ENCODE measurements at places on chromosomes 6 and 20.

- peak; percentile 21 for DNase-seq
Measured at GRCh38 chr6:167137881-167138280, 15.0 kb downstream of the CCR6 start.

DNA sequence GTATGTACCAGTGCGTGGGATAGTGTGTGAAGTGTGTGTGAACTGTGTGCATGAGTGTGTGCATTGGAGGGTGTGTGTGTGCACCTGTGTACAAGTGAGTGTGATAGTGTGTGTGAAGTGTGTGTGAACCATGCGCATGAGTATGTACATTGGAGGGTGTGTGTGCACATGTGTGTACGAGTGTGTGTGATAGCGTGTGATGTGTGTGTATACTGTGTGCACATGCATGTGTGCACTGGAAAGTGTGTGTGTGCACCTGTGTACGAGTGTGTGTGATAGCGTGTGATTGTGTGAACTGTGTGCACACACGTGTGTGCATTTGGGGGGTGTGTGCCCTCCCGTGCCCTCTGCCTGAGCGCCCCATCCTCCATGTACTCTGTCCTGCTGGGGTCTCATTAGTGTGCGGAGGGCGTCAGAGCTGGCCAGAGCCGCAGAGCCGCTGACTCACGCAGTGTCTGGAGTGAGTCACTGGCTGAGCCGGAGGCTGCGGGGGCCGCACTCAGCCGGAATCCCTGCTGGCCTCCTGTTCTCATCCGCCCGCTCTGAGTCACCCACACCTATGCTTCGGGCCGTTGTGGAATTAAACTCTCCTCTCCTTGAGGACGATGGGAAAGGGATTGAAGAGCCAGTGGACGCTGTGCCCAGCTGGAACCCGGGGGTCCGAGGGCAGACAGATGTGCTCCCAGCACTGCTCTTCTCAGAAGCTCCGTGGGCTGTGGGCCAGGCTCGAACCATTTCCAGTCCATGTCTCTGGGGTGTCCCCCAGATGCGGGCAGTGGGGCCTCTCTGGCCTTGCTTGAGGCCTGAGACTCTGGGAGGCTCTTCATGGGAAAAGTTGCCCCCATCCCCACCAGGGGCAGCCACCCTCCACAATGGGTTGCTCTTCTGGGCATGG lies 27.3 kb upstream of the STX16 start:
- DNase-seq = no peak

DNA sequence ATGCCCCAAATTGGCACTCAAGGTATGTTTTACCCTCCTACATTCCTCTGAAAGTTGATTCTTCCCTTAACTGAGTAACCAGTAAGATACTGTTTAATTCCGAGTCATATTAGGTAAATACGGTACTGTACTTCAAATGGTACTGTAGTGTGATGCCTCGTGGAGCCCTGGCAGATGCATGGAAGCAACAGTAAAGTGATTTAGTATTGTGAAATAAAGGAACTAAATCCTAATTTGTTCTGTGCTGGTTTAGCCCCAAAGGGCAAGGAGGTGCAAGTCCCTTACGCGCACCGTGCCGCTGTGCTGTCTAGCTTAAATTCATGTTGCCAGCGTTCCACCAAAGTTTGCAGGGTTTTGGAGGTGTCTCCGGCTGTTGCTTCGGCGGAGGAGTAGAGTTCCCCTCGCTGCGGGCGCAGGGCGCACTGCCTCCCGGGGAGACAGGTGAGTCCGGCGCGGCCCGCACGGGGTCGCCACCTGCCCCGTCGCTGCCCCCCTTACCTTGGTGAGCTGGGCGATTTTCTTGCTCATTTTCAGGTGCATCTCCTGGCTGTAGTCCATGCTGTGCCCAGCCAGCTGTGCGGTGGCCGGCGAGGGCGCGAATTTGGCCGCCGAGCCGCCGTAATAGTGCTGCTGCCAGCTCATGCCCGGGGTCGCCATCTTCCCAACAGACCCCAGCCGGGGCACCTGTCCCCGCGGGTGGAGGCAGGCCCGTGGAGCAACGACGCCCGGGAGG lies 655 bp downstream of the FAM184A start:
- peak; percentile 56 for DNase-seq

DNA sequence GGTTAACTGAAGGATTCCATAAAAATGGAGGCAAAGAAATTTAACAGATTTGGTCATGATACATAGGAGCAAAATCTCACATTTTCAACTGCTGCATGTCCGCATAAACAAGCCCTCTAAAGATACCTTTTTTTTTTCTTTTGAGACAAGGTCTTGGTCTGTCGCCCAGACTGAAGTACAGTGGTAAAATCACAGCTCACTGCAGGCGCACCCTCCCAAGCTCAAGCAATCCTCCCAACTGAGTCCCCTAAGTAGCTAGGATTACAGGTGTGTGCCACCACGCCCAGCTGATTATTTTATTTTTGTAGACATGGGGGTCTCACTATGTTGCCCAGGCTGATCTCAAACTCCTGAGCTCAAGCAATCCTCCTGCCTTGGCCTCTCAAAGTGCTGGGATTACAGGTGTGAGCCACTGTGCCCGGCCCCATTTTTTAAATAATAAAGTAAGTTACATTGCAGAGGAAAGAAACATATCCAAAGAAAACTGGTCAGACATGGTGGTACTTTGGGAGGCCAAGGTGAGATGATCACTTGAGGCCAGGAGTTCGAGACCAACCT lies 13.7 kb downstream of the MDN1 start:
- DNase-seq = no peak

GRCh38 chr6:111195656-111196055 lies 108.4 kb downstream of the SLC16A10 start:
- DNase-seq = no peak

- DNase-seq = no peak
Measured at GRCh38 chr20:22757424-22758183, 173.2 kb upstream of the FOXA2 start.

DNA sequence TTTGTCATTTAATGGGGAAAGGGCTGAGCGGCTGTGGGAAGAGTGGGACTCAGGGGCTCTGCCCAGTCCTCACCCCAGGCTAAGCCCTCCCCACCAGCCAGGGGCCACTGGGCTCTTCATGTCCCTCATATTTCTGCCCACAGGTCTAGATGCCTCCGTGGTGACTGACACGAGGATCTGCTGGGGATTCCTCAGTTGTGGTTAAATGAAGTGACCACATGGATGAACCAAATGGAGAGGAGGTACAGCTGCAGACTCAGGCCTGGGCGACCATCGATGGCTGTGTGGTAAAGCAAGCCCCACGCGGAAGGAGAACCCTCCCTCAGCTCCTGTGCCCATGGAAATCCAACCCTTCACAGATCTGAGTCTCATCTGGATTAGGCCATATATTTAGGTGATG lies 29.4 kb downstream of the RAET1L start:
- DNase-seq = no peak

DNA sequence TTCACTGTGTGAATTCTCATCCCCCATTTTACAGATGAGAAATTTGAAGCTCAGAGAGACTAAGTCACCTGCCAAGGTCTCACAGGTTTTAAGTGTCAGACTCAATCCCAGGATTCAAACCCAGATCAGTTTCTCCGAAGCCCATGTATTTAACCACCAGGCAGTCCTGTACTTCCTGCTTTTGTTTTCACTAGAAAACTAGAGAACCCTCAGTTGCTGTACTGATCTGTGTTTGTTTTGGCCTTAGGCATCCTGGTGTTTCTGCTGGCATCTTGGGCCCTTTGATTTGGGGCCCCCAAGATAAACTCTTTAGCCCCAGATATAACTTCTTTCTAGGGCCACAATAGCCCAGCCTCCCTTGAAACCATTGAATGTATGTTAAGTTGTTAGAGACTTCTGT lies 36.5 kb downstream of the PPP1R16B start:
- no peak for DNase-seq

GRCh38 chr6:6003621-6004366 lies 2.9 kb downstream of the NRN1 start:
- DNase-seq = peak; percentile 68

- no peak for DNase-seq
Measured at GRCh38 chr6:128172081-128172480, 271.2 kb upstream of the THEMIS start.

GRCh38 chr6:130575971-130576370 lies 210.2 kb downstream of the TMEM200A start:
- no peak for DNase-seq

DNA sequence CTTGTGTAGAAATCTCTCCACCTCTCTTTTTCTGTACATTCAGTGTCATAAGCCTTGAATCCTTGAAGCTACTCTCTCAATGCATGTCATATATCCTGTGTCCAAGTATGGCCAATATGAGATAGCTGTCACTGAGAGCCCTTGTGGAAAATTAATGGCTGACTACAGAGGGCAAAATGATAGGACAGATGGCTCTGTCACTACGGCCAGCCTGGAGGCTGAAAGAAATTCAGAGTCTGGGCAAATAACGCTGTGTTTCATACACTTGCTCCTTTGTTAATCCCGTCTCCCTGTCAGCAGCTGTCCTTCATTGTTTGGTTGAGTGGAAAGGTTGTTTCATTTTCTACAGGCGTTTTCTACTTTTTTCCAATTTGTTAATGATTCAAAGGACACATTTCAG lies 70.4 kb upstream of the VGLL2 start:
- DNase-seq = no peak

GRCh38 chr6:166767230-166767629 lies 140.2 kb upstream of the RPS6KA2 start:
- no peak for DNase-seq

DNA sequence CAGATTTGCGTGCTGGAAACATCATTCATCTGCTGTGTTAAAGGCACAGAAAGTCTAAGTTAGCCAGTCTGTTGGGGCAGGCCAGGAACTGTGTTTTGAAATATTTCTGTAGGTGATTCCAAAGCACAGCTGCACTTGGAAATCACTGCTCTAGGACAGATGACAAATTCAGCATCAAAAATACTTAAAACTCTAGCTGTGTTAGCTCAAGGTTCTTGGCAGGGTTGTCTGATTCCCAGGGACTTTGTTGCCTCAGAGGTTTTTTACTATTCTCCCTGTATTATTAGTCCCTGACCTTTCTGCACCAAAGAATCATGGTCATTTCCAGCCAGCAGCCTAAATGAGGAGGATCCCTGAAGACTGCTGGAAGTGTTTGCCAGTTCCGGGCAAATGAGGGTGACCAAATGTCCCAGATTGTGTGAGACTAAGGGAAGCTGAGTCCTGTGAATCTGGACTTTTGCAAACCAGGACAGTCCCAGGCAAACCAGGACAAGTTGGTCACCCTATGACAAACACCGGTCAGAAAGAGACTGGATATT lies 84.3 kb upstream of the TMEM30A start:
- DNase-seq = no peak

GRCh38 chr20:43942667-43943285 lies 28.1 kb downstream of the TOX2 start:
- no peak for DNase-seq

DNA sequence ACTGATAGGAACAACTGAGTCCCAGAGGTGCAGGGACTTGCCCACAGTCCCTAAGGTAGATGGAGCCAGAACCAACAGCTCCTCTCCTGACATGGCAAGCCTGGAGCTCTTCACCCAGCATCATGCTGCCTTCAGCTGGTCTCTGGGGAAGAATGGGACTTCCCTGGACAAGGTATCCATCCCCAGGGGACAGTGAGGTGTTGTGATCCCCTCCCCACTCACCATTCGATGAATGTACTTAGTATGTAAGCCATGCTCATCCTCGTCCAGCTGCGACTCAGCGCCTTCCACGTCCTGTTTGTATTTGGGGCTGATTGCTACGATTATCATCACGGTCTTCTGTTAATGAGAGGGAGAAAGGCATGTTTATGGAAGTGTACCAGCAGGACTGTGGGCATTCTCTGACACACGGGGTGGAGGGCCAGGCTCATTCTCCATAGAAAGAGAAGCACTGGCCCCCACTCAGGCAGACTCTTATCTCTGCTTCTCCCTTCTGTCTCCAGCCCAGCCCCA lies 39.4 kb downstream of the TRAF3IP2 start:
- no peak for DNase-seq

- no peak for DNase-seq
Measured at GRCh38 chr6:24353861-24354260, 4.0 kb downstream of the DCDC2 start.

GRCh38 chr6:31129130-31129529 lies 8.9 kb upstream of the CDSN start:
- DNase-seq = peak; percentile 42

DNA sequence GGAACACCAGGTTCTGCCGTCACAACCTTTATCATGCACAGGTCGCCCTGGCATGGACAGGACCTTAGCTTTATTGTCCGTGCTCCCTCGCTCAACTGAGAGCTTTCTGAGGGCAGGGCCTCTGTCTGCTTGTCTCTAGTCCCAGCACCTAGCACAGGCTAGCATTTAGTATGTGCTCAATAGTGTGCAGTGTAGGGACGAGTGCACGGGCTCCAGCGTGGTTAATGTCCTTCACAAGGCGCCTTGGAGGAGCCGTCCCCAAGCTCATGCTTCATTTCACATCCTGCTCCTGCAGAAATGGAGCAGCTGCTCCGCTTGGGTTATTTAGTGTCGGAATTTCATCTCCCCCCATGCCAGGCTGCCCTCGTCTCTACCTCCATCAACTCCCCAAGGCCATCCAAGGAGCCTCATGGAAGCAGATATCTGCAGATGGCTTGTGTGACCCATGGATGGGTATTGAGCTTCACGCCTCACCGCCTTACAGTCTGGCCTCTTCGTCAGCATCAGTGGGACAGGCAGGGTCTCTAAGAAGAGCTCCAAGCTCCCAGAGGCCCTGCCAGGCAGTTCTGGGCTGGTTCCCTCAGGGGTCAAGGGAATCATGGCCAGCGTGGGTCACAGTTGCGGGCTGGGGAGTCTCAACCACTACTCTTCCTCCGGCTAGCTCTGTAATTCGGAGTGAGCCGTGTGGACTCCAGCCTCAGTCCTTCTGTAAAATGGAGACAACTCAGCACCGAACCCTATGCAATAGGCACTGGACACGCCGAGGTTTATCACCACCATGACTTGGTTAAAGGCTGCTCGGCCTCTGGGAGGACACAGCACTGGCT lies 60.8 kb upstream of the APCDD1L start:
- no peak for DNase-seq

DNA sequence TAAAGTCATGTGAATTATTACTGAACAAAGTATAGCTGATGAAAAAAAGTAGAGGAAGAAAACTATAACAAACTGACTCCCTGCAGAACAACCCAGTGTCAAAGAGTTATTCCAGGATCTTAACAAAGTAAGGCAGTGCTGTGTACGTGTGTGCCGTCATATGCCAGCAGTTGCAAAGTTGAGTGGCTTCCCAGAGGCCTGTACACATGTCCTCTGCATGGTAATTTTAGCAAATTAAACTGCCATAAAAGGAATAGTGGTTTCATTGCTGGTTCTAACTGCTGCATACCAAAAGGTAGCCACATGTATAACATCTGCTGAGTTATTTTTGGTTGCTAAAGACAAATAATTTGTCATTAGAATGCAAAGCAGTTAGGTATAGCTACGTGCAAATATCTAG lies 44.8 kb downstream of the RIPOR2 start:
- no peak for DNase-seq

GRCh38 chr6:91437315-91437729 lies 850.5 kb upstream of the MAP3K7 start:
- DNase-seq = no peak

GRCh38 chr6:129351807-129352206 lies 358.2 kb downstream of the ARHGAP18 start:
- no peak for DNase-seq

- DNase-seq = no peak
Measured at GRCh38 chr6:155890409-155890808, 434.8 kb upstream of the NOX3 start.
